ENCODE measurements at places on chromosomes 1 and 21.

- DNase-seq: no peak
These were observed 322.8 kb downstream of the TGFB2 start for GRCh38 chr1:218667781-218668516.

DNA sequence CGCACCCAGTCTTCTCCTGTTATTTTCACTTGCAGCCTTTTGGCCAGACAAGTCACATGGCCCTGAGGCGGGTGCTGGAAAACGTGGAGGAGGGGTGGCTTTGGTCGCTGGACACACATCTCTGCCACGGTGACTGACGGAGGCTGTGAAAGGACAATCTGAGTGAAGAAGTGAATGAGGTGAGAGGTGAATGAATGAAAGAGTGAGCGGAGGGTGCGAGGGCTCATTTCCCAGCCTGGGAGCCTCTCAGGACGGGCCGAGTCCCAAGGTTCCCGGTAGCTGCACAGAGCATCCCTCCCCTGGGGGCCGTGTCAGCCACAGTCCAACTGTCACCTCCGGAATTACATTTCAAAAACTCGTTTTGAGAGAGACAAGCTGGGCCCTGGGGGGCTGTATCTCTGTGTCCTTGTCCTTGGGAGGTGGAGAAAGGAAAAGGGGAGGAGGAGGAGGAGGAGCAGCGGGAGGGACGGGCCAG is 89.6 kb downstream of the UBIAD1 start:
- DNase-seq: no peak

GRCh38 chr21:38986406-38986805 is 180.7 kb downstream of the ETS2 start:
- DNase-seq: no peak

DNA sequence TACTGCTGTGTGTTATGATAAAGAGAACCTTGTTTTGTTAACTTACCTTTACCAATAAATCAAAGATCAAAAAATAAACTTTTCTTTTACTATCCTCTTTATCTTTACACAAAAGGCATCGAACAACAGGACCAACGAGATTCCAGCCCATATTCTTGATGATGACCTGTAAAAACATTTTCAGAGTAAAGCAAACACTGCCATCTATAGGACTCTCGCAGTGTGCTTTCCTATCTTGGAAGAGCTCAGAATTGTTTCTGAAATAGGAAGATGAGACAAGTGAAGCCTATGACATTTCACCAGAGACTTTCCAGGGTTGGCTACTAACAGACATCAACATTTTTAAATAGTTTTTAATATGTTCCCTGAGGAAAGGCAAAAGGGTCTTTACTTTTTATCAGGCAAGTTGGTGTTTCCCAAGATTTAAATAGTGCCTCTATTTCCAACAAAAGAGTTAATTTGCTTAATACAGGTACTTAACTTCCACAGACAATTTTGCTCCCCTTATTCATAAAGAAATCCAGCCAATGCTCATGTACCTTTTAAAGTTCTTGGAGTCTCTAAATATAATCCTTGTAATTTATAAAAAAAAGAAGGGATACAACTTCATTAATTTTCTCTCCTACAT is 7.3 kb downstream of the GLMN start:
- no peak for DNase-seq

DNA sequence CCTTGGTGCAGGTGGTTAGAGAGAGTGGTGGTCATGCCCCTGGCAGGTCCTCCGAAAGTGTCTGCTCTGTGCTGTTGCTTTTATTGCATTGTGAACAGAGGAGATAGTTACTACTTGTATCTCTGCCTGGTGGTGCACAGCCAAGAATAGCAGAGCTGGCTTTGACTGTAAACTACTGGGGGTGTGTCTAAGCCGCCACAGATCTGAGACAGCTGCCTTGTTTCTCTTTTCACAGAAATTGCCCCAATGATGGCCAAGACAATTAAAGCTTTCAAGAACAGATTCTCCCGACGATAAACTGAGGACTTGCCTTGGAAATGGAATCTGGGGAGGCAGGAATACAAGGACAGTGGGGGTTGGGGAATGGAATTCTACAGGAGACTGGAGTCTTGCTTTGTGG is 16.0 kb downstream of the ELOA start:
- no peak for DNase-seq

- DNase-seq: peak; percentile 88
These were observed 227.2 kb downstream of the ATG4C start for GRCh38 chr1:63010913-63011660.

Measured in NCI-H187 treated with DMSO at 0.1 percent for 48 hours (cell line).